ENCODE measurements at places on chromosomes 3 and 15. TPM values are rescaled to one million over a fixed set of nuclear protein-coding genes. Genes with fewer than 3 reads are reported as not detected.

Gene DLEC1
- total RNA-seq, result 0.26 TPM

Gene RBSN
- total RNA-seq, result 16.4 TPM

Gene TWF2
- 154 TPM for total RNA-seq

Gene BRK1
- total RNA-seq, result 113 TPM

Gene FEZF2
- not detected for total RNA-seq

Gene IL5RA
- total RNA-seq, result not detected

Gene TRPM1
- not detected for total RNA-seq

Gene LRTM1
- total RNA-seq, result not detected

Gene GP5
- total RNA-seq, result 1.4 TPM

Gene XCR1
- not detected for total RNA-seq

Gene CCRL2
- total RNA-seq, result 10.1 TPM

Gene TM4SF1
- not detected for total RNA-seq

Gene LIPH
- total RNA-seq, result not detected

Gene CYP19A1
- total RNA-seq, result not detected

Gene KNG1
- not detected for total RNA-seq

Gene CDC25A
- 30.3 TPM for total RNA-seq

Gene SLC4A7
- total RNA-seq, result 32.9 TPM

Gene ZDHHC23
- total RNA-seq, result 1.8 TPM

Gene CSPG5
- 0.37 TPM for total RNA-seq

Gene NTRK3
- not detected for total RNA-seq

Gene ZNF660
- 0.55 TPM for total RNA-seq

Gene SLC28A2
- not detected for total RNA-seq

Gene CAPN3
- total RNA-seq, result 2.9 TPM

Gene THSD4
- total RNA-seq, result not detected

Gene ALDH1A3
- total RNA-seq, result not detected

Gene LRRIQ4
- 0.16 TPM for total RNA-seq

Gene STAB1
- total RNA-seq, result 0.05 TPM

Gene GABRA5
- not detected for total RNA-seq

Gene FRMD5
- total RNA-seq, result not detected

Gene ZNF662
- 1.7 TPM for total RNA-seq

Gene NEIL1
- total RNA-seq, result 3.2 TPM

Gene PLA2G4F
- total RNA-seq, result not detected

Gene TIGIT
- 17.3 TPM for total RNA-seq

Gene SECISBP2L
- total RNA-seq, result 28.3 TPM

Gene CFAP44
- 4.1 TPM for total RNA-seq

Gene DTX3L
- 127 TPM for total RNA-seq

Gene PLA2G4E
- total RNA-seq, result not detected

Gene SPINT1
- 3.1 TPM for total RNA-seq

Gene CYP1A2
- not detected for total RNA-seq

Gene REC114
- not detected for total RNA-seq

Gene CDV3
- total RNA-seq, result 195 TPM

Gene SCAANT1
- total RNA-seq, result not detected

Gene ESYT3
- total RNA-seq, result 0.18 TPM

Gene CP
- total RNA-seq, result not detected

Gene NIPA2
- total RNA-seq, result 53.7 TPM

Gene CPN2
- total RNA-seq, result not detected

Gene C3orf22
- total RNA-seq, result not detected

Gene CTXN2
- total RNA-seq, result not detected
